ENCODE measurements at places on chromosomes 5 and 9.

DNA sequence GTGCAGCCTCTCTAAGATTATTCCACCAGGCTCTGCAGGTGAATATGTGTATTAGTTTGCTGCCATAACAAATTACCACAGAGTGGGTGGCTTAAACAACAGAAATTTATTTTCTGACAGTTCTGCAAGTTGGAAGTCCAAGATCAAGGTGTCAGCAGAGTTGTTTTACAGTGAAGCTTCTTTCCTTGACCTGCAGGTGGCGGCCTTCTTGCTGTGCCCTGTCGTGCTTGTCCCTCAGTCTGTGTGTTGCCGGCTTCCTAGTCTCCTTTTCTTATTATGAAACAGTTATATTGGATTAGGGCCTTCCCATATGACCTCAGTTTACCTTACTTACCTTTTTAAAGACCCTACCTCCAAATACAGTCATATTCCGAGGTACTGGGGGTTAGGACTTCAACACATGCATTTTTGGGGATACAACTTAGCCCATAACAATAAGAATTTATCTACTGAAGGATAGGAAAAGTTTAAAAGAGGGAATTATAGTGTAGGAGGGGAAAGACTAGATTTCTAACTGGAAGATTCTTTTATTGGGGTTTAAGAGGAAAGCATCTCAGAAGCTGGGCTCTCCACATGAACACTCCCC is 97.4 kb downstream of the OSTF1 start:
- peak; percentile 44 for DNase-seq

GRCh38 chr5:136276946-136277345 is 84.0 kb upstream of the SMIM32 start:
- DNase-seq, result no peak

DNA sequence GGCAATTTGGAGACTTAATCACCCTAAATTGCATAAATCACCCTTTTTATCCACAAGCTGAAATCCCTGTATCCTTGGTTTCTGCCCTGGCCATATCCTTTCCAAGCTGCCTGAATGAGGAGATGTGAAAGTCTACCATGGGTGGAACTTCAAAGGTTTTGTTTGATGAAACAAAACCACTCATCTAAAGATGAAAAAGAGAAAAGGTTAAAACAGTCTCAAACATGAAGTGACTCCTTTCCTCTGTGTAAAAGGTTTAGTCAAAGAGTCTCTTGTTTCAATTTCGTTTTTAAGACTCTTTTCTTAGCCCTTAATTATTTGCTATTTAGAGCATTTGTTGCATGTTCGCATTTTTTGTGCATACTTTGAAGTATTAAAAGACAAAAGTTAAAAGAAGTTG is 11.2 kb downstream of the SLC45A2 start:
- DNase-seq, result no peak

- no peak for DNase-seq
Observed at GRCh38 chr5:22728610-22729009, 124.5 kb downstream of the CDH12 start.

DNA sequence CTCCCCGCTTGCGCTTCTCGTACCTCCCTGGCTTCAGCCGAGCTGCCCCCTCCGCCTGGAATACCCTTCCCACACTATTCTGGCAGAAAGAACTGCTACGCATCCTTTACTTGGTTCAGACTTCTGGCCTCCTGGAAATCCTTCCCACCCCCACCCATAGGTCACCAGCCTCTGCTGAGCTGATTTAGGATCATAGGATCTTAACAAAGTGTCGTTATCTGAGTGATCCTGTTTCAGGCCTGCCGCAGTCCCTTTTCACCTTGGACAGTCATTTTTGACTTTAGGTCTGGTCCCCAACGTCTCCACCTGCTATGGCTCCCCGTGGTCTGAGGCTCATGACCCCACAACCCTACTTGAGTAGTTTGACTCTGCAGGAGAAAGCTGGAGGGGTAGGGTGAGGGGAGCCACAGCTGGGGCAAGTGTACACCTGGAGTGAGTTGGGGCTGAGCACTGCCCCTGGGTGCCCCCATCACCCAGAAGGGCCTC is 27.3 kb downstream of the EGR1 start:
- no peak for DNase-seq

DNA sequence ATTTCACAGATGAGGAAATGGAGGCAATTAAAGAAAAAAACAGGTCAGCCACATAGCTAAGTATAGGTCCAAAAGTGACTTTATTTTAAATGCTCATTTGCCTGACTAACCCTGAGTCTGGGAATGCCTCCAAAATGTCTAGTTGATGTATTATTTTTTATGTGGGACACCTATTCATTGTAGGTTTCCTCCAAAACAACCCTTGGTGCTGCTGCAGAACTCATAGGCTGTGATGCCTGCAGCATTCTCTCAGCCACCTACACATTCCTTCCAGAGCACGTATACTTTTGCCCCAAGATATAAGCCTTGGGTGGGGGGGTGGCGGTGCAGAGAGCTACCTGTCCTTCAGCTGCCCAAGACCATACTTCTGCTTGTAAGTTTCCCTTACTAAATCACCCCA is 77.4 kb downstream of the MSX2 start:
- no peak for DNase-seq

GRCh38 chr5:103847060-103847459 is 284.5 kb upstream of the NUDT12 start:
- no peak for DNase-seq

GRCh38 chr9:80928697-80929096 is 760.6 kb downstream of the TLE1 start:
- DNase-seq, result no peak

- DNase-seq, result no peak
Observed at GRCh38 chr9:35682520-35683315, 7.0 kb downstream of the TPM2 start.

- DNase-seq, result no peak
Observed at GRCh38 chr5:143001764-143002351, 231.7 kb downstream of the ARHGAP26 start.

DNA sequence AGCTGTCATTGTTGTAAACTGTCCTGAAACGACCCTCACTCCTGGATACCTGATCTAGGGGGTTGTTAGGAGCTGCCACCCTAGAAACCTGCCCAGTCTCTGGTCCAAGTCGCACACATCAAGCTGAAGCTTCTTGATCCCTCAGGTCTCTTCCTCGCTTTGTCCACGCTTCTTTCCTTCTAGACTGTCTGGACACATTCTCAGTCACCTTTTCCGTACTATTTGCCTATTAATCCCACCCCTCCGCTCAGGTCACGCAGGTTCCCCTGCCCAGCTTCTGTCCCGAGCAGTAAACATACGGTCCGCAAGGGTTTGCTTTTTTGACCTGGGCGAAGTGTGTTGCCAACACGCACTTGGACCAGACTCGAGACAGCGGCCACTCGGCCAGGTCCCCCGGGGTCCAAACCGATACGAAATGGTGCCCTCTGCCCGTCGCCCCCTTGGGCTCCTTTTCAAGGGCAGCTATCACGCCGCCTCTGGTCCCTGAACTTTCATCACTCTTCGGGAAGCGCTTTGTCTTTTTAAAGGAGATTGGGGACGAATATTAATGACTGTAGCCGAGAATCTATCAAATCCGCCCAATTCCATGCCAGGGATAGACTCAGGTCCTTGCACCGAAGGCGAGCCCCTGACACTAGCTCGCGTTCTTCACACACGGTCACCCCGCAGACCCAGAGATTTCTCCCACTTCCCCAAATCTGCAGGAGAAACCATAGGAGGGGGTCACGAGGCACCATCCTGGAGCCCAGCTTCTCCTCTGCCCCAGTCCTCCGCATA is 814 bp downstream of the PLCXD3 start:
- DNase-seq, result no peak

- DNase-seq, result no peak
Observed at GRCh38 chr5:169934990-169935389, 45.3 kb downstream of the INSYN2B start.

DNA sequence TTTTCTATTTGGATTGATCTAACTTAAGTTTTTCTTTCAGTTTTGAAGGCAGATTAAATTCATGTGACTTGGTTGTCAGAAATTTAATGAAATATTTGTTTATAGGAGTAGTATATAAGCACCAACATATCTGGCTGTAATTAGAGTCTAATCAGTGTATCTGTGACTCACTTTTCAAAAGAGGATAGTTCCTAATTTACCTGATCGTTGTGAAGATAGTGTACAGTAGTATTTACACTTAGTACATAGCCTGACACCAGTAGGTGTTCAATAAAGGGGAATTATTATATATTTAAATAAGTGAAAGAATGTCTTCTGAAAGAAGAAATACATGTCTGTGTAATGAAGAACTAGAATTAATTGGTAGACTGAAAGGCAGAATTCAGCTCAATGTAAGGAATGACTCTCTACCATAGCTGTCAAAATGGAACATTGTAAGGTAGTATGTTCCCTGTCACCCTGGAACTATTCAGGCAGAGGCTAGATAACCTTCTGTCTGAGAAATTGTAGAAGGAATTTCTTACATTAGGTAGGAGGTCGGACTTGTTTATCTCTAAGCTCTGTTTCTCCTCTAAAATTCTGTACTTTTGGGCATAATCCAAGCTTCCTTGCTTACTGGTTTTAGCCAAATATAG is 8.6 kb downstream of the TGFBR1 start:
- DNase-seq, result no peak

DNA sequence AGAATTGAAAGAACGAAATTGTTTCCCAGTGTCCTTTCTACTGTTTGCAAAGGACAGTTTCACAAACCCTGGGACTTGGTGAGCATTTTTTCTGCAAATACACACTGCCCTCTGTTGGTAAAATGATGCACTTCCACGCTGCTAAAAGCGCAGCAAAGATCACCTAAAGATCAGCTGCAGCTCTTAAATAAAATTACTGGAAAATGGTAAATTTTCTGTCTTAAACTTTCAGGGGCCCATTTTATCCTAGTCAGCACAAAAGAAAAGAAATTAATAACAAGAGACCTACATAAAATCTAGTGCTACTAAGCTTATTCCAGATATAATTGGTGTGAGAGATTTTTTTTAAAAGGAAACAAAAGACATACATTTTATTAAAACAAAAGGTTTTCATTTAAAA is 566.0 kb downstream of the CAAP1 start:
- peak; percentile 27 for DNase-seq

- no peak for DNase-seq
Observed at GRCh38 chr5:72556351-72557166, 49.3 kb upstream of the ZNF366 start.

DNA sequence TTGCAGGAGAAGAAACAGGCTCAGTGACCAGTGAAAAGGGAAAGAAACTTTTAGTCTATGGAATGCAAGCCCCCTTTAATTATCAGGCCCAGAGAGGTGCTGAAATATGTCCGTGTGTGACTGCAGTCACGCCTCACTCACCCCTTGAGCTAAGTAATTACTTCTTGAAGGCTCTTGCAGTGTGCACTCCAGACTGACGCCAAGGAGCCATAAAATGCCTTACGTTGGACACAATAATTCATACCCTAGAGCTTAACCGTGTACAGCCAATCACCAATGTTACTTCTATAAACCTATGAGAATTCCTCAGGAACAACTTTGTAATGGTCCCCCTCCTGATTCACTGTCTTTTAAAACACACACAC is 242.2 kb downstream of the SYK start:
- no peak for DNase-seq

DNA sequence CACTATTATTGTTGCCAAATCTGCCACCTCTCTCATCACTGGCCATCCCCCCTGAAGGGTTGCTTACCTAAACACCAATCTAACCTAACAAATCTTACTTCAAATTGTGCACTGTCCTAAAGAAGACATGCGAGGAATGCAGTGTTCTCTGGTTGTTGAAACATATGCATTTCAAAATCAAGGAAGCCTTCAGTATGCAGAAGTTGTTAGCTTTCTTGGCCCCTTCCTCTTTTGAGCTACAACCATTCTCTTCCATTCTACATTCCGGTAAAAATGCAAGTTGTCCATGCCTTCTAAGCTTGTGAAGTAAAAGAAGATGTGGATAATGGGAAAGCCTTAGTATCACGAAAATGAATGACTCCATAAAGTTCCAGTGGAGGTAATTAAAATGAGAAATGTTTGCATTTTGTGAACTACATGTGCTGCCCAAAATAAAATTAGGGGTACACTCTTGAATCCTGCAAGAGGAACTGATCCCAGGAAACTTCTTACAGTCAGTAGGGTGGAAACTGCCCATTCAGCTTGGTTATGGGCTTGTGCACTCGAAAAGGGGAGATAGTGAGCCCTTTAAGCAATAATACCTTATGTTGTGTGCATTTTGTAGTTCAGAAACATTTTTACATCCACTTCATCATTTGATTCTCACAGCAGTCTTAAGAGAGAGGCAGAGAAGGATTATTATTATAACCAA is 77.6 kb upstream of the ADRB2 start:
- no peak for DNase-seq

DNA sequence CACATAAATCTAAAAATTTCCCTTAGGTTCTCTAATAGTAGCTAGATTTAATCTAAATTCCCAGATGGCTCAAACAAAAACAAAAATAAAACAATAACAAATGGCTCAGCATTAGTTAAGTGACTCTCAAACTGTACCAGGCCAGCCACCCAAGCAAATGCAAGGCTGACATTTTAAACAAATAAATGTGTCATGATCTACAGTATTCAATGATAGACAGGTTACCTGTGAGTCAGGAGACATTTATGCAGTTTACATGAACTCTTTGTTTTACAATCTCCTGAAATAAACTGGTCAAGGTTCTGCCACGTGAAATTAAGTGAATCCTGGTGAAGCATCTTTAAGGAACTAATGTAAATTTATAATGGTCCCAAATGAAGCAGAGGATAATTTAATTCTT is 580.2 kb upstream of the PTPRD start:
- DNase-seq, result no peak

GRCh38 chr9:130107234-130107861 is 53.6 kb downstream of the GPR107 start:
- DNase-seq, result no peak

- no peak for DNase-seq
Observed at GRCh38 chr5:78706825-78707224, 58.3 kb upstream of the LHFPL2 start.

- no peak for DNase-seq
Observed at GRCh38 chr9:32884482-32884881, 101.1 kb downstream of the TMEM215 start.

DNA sequence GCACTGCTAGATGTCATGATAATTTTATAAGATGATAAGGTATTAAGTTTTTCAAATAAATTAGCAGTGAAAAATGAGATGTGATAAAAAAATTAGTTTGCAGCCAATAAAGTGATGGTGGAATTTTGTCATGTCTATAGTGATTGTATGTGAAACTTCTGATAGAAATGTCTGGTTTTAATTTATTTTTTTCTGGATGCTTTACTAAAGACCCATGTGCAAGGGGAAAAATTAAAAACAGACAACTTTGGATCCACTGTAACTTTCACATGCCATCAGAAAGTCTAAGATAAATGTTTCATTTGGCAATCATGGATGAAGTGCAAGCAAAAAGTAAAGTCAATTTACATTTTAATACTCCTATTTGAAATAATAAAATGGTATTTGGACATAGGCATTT is 4.4 kb upstream of the NDUFS4 start:
- no peak for DNase-seq

- DNase-seq, result no peak
Observed at GRCh38 chr9:114737118-114737517, 55.1 kb upstream of the TEX48 start.

GRCh38 chr5:14818931-14819790 is 52.4 kb downstream of the ANKH start:
- no peak for DNase-seq

GRCh38 chr9:127903557-127904475 is 4.4 kb upstream of the ST6GALNAC6 start:
- peak; percentile 84 for DNase-seq

GRCh38 chr5:14168793-14169262 is 25.7 kb downstream of the TRIO start:
- no peak for DNase-seq
